ENCODE measurements at places on chromosomes 1 and 21.

DNA sequence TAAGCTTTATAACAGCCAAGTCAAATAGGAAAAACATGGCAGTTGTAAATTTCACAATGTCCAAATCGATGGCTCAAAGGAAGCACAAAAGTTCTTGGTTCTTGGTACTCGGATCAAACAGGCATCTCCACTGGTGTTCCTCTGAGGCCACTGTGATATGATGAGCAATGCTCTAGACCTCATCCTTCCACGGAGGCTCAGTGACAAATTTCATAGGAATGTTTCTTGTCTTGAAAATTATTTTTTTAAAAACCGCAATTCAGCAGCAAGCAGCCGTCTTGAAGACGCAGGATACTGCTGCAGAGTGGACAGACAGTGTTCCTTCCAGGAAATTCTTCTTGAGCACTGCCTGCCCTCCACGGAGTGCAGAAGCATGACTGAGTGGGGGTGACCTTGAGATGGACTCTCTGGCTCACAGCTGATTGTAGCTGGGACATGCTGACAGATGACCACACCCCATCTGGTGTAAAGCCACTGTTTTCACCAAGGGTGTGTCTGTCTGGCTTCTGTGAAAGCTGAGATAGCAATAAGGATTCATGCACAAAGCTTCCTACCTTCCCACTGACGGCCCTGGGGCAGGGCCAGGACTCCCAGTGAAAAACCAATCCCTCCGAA, 61.9 kb downstream of the TIAM1 start:
- no peak for DNase-seq

GRCh38 chr21:31537872-31538576, 121.5 kb upstream of the SOD1 start:
- no peak for DNase-seq

DNA sequence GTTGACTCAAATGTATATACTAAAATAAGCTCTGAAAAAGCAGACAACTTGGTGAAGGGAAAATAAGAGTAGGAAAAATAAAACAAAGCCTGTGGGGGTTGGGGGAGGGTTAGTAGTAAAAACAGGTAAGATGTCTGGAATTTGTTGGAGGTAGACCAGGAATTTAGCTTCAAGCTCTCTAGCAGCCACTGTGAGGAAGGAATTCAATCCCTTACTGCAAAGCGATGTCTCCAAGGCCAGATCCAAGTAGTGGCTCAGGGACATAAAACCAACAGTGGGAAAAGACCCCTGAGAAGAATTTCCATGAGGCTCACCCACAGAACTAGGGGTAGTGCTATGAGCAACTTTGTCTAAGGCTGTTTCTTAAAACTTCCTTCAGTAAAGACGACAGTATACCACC, 7.8 kb downstream of the ANGPTL7 start:
- no peak for DNase-seq

- DNase-seq = no peak
Measured at GRCh38 chr1:244286341-244286740, 165.4 kb downstream of the ADSS2 start.

GRCh38 chr1:157140063-157140588, 1.9 kb upstream of the ETV3 start:
- DNase-seq = no peak

DNA sequence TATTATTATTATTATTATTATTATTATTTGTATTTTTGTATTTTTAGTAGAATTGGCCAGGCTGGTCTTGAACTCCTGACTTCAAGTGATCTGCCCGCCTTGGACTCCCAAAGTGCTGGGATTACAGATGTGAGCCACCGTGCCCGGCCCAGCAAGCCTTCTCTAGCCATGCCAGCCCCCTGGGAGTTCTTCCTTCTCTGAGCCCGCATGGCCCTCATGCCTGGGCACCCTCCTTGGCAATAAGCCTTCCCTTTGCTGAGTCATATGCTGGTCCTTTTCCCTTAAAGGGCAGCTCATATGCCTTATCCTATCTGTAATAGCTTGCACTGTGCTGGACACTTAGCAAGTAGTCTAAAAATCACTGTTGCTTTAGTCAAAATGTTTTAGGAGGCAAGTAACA, 8.5 kb upstream of the NBL1 start:
- DNase-seq = no peak

- no peak for DNase-seq
Measured at GRCh38 chr1:34444516-34444915, 267.8 kb downstream of the C1orf94 start.

- no peak for DNase-seq
Measured at GRCh38 chr1:115679141-115679611, 37.4 kb downstream of the VANGL1 start.

DNA sequence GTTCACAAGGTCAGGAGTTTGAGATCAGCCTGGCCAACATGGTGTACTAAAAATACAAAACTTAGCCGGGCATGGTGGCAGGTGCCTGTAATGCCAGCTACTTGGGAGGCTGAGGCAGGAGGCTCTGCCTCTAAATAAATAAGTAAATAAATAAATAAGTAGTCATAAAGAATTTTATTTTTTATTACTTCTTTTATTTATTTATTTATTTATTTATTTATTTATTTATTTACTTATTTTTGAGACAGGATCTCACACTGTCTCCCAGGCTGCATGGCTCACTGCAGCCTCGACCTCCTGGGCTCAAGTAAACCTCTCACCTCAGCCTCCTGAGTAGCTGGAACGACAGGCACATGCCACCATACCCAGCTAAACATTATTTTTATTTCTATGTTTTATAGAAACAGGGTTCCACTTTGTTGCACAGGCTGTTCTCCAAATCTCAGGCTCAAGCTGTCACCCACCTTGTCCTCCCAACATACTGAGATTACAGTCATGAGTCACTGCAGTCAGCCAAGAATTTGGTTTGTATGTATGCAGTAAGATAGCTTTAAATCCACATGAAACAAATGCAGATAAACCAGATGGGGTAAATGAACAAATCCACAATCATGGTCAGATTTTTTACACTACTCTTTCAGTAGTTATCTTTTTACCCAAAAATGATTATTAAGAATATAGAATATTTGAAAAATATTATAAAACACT, 523.3 kb upstream of the RGS18 start:
- DNase-seq = no peak

DNA sequence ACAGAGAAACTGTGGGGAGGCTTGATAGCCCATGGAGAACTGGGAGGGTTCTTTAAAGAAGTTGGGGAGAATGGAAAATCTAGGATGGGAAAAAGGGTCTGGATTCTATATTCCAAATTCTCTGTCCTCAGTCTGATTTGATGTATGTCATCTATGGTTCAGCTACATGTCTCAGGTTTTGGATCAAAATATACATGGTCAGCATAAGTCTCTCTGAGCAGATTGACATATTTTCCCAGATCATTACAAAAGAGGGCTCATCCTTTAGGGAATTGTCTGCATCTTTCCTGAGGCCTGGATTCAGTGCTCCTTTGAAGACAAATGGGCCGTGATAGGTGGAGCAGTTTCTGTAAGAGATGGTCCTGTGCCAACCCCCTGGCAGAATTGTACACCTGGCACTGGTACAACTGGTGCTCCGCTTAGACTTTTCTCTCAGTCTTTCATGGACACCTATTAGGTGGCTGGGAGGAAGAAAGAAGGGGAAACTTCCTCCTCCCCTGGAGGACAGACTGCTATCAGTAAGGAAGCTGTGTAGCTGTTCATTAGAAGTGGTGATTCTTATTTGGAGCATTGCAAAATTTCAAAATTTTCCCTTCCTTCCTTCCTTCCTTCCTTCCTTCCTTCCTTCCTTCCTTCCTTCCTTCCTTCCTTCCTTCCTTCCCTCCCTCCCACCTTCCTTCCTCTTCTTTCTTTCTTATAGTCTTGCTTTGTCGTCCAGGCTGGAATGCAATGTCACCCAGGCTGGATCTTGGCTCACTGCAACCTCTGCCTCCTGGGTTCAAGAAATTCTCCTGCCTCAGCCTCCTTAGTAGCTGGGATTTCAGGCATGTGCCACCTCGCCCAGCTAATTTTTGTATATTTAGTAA, 26.1 kb upstream of the RGL1 start:
- no peak for DNase-seq

DNA sequence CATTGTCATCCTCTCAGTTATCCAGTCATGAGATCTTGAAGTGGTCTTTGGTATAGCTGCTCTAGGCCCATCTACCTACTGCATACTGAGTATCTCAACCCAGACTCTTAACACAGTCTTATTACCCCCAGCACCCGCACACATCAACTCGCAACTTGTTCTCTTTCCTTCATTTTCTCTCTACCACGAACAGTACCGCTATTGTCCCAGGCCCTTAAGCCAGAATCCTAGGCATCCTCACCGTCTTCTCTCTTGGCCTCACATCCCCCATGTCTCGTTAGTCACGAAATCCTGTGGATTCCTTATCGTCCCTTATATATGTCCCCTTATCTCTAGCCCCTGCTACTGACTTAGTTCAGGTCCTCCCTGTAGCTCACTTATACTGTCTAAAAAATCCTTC, 126.4 kb downstream of the TMEM53 start:
- DNase-seq = no peak
